Stimulated activated memory B cell treated with anti-CD40 and anti-IgM and Interleukin-4, amounts not matched to agents 10 μg/mL and 1 μg/mL and 100 μg/mL, for 72 hours (primary cell): ENCODE measurements at places on chromosomes 1 and 21.

- H3K27ac ChIP-seq = peak overlapping the region; percentile 90
- H3K4me1 ChIP-seq = peaks cover 92% of the 10 kb centered on the region
- peaks cover 4% of the 10 kb centered on the region for H3K36me3 ChIP-seq
- H3K4me3 ChIP-seq = peak overlapping the region; percentile 48
- H3K27me3 ChIP-seq = no peaks in the 10 kb centered on the region
Measured at GRCh38 chr1:12153181-12153785, 13.5 kb upstream of the TNFRSF1B start.

- H3K4me1 ChIP-seq = no peaks in the 10 kb centered on the region
- no peak overlapping the region for H3K4me3 ChIP-seq
- no peak overlapping the region for H3K27ac ChIP-seq
- H3K36me3 ChIP-seq = no peaks in the 10 kb centered on the region
- no peak for ATAC-seq
- H3K27me3 ChIP-seq = peaks cover 15% of the 10 kb centered on the region
Measured at GRCh38 chr1:5664081-5664768, 328.0 kb downstream of the NPHP4 start.

GRCh38 chr1:230061801-230062200, 5.2 kb upstream of the GALNT2 start:
- no peaks in the 10 kb centered on the region for H3K36me3 ChIP-seq
- H3K27ac ChIP-seq = no peak overlapping the region
- H3K27me3 ChIP-seq = no peaks in the 10 kb centered on the region
- no peak overlapping the region for H3K4me3 ChIP-seq

DNA sequence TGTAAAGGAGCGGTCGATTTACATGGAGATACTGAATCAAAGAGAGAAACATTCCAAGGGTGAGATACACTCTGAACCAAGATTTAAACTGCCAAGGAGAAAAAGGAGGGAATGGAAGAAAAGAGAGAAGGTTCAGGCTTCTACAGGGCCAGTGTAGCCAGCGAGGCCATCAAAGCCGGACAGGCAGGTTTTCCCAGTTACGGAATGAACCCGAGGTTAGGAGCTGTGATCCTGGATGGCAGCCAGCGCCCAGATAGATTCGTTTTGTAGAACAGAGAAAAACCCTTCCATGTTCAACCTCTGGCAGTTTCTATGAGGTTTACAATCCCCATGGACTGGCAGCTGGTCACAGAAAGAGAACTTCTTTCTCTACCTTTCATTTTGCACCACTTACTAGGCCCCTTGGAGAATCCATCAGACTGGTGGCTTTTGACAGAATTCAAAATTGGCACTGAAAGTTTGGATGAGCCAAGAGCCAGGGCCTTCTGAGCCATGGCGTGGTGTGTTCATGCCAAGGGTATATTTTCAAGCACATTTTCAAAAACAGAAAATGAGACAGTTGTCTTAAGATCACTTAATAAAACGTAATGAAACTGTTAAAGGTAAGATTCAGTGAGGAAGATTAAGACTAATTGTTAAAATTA, 171.5 kb downstream of the RUNX1 start:
- H3K4me3 ChIP-seq = no peak overlapping the region
- ATAC-seq = no peak
- peaks cover 33% of the 10 kb centered on the region for H3K4me1 ChIP-seq
- H3K36me3 ChIP-seq = peaks cover 59% of the 10 kb centered on the region

DNA sequence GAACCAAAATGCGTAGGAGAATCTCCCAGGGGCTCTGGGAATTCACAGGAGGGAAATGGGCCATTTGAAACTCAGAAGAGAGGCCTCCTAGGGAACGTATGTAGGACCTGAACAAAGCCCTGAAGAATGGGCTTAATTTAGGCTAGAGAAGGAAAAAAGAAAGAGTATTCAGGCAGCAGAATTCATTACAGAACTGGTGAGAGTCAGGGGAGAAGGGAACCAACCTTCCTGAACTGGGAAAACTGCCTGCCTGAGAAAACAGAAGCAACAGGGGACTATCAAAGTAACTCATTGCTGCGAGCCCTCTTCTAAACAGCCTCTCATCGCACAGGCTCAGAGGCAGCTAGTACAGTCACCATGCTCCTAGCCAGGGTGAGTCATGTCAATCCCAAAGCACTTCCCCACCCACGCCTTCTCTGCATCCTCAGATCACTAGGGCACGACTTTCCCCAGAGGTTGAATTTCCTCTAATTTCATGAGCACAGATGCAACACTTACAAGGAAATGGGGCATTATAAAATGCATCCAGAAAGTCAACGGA, 98.1 kb downstream of the ADSS2 start:
- no peak overlapping the region for H3K27ac ChIP-seq
- H3K27me3 ChIP-seq = peaks cover 15% of the 10 kb centered on the region
- peaks cover 50% of the 10 kb centered on the region for H3K4me1 ChIP-seq

- H3K27ac ChIP-seq = no peak overlapping the region
- no peaks in the 10 kb centered on the region for H3K36me3 ChIP-seq
- peaks cover 7% of the 10 kb centered on the region for H3K27me3 ChIP-seq
- H3K4me1 ChIP-seq = no peaks in the 10 kb centered on the region
- no peak for ATAC-seq
Measured at GRCh38 chr1:67241200-67241746, 66.4 kb upstream of the IL12RB2 start.

DNA sequence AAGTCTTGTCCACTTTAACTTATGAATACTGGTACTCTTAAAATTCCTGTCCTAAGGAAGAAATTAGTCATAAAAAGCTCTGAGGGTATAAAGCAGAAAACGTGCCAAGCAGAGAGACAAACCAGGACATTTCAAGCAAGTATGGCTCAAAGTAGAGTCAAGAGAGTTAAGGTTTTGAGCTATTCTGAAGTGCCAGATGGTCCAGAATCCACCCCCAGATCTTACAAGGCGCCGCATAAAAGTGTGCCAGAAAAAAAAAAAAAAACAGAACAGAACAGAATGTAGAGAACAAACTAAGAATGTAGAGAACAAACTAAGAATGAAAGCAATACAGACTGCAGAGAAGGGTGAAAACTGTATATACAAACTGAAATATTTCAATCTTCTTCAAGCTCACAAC, 12.5 kb downstream of the EPS15 start:
- peak overlapping the region; percentile 98 for H3K27ac ChIP-seq
- peak; percentile 61 for ATAC-seq

DNA sequence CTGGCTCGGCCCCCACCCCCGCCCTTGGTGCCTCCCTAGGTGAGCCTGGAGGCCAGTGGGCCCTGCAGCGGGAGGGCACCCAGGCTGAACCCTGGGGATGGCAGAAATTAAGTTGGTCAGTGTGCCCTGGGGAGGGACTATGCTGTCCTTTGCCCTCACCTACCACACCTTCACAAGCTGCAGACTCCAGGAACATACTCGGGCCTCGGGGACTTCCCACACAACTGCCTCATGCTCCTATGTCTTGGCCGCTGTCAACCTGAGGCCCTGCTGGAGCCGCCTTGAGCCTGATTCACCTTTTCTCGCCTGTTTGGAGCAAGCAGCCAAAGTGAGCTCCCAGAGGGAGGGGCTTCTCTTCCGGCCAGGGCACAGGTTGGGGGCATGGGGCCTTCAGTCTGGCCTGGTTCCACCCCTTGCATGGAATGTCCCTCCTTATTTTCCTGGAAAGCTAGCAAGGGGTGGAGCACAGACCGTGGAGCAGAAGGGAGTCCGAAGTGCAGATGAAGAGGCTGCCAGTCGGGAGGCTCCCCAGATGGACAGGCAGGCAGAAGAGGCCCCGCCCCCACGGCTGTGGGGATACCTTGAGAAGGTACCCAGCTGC, 24.7 kb downstream of the KNCN start:
- no peaks in the 10 kb centered on the region for H3K4me1 ChIP-seq
- H3K27me3 ChIP-seq = peaks cover 69% of the 10 kb centered on the region
- no peak overlapping the region for H3K4me3 ChIP-seq
- no peak for ATAC-seq
- H3K36me3 ChIP-seq = no peaks in the 10 kb centered on the region

DNA sequence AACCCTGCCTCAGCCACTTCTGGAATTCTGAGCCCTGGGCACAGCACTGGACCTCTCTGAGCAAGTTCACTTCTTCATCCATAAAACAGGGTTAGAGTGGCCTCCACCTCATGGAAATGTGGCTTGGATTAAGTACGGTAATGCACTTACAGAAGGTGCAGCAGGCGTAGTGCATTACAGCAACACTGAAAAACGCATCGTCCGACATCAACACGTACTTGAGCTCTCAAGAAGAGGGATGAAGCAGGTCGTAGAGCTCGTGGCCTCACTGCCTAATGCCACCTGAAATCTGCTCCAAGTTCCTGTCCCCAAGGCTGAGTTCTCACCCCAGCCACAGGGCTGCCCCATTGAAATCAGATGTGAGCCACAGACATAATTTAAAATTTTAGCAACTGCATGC, 650.1 kb downstream of the NPHP4 start:
- no peaks in the 10 kb centered on the region for H3K4me1 ChIP-seq
- H3K36me3 ChIP-seq = no peaks in the 10 kb centered on the region
- H3K27me3 ChIP-seq = peaks cover 14% of the 10 kb centered on the region
- no peak overlapping the region for H3K27ac ChIP-seq
- no peak overlapping the region for H3K4me3 ChIP-seq

- H3K36me3 ChIP-seq = no peaks in the 10 kb centered on the region
- ATAC-seq = no peak
- no peak overlapping the region for H3K4me3 ChIP-seq
- H3K27ac ChIP-seq = no peak overlapping the region
Measured at GRCh38 chr1:56173736-56174135, 405.6 kb downstream of the PLPP3 start.

DNA sequence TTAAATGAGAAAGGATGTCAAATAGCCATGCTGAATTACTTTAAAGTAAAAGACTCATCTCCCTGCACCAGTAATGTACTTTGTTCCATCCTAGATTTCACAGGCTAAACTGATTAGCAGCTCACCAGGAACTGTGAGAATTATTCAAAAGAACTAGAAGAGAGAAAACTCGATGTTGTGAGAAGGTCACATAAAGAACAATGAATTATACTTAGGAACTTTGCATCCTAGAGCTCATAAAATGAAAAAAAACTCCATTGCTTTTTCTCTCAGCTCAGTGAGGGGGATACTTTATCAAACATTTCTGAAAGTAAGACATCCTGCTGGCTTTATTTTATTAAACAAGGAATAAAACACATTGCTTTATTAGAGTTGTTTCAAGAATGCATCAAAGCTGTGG, 278.5 kb downstream of the MRPL39 start:
- H3K27ac ChIP-seq = no peak overlapping the region
- H3K36me3 ChIP-seq = no peaks in the 10 kb centered on the region
- ATAC-seq = no peak
- no peaks in the 10 kb centered on the region for H3K27me3 ChIP-seq
- H3K4me3 ChIP-seq = no peak overlapping the region

DNA sequence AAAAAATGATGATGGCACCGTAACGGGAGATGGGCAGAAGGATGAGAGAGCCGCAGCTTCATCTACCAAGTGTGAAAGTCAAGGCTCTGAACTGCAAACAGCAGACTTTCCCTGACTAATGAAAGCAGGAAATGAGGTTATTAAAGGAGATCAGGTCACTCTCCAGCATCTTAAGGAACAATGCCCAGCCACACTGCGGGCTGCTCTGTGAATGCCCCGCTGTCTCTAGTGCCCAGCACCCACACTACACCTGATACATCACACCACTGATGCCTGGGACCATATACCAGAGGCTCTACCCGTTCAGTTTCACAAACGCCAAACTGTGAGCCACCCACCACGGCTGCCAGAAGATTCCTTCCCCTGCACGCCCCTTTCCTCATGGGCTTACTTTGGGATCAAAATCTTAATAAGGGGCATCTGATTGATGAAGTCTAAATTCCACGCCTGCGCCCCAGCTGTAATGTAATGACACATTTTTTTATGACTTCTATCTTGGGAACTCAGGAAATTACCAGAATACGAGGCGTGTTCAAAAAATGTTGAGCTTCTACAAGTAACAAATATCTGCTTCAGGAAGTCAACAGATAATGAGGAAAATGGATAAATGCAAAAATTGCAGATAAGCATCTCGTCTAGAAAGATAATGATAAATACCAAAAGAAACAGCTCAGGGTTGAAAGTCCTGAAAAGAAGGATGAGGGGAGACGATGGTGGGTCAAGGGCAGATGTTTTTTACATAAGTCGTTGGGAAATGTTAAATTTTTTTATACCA, 72.0 kb downstream of the MIS18A start:
- H3K4me3 ChIP-seq = no peak overlapping the region
- peaks cover 6% of the 10 kb centered on the region for H3K36me3 ChIP-seq
- ATAC-seq = no peak

GRCh38 chr21:29508301-29508700, 209.6 kb downstream of the BACH1 start:
- no peak overlapping the region for H3K27ac ChIP-seq
- no peak for ATAC-seq
- H3K36me3 ChIP-seq = peaks cover 41% of the 10 kb centered on the region
- H3K4me1 ChIP-seq = peaks cover 13% of the 10 kb centered on the region
- no peak overlapping the region for H3K4me3 ChIP-seq
- H3K27me3 ChIP-seq = no peaks in the 10 kb centered on the region

DNA sequence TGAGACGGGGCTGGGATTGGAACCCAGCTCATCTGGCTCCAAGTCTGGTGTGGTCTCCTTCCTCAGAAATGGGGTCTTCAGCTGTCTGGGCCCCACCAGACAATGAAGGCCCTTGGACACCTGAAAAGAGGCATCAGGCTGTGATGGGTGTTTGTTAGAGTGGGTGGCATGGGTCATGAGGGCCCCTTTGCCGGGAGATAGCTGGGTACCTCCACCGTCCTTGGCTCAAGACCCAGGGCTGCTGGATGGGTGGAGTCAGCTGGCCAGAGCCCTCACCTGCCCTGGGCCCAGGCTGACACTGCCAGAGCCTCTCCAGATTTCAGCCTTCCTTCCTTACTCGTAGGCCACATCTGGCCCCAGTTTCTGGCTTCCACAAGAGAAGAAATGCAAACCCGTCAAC, 13.4 kb upstream of the TTC22 start:
- no peak for ATAC-seq
- H3K36me3 ChIP-seq = no peaks in the 10 kb centered on the region
- no peaks in the 10 kb centered on the region for H3K27me3 ChIP-seq
- peaks cover 6% of the 10 kb centered on the region for H3K4me1 ChIP-seq

DNA sequence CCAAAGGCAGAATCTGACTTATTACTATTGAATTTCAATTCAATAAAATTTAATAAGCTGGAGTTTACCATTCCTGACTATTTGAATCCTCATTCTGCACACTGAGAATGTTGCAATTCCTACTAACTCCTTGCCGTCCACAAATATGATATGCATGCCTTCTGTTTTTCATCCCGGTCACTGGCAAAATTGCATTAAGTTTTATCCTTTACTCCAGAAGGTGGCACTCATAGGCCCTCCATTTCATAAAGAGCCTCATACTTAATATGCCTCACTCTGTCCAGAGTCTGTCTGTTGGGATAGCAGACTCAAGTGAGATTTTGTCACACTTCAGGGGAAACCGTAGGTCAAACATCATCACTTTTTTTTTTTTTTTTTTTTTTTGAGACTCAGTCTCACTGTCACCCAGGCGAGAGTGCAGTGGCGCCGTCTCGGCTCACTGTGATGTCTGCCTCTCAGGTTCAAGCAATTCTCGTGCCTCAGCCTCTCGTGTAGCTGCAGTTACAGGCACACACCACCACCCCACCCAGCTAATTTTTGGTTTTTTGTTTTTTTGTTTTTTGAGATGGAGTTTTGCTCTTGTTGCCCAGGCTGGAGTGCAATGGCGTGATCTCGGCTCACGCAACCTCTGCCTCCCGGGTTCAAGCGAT, 27.3 kb downstream of the F11R start:
- H3K4me3 ChIP-seq = no peak overlapping the region
- no peak overlapping the region for H3K27ac ChIP-seq
- no peaks in the 10 kb centered on the region for H3K27me3 ChIP-seq
- peaks cover 18% of the 10 kb centered on the region for H3K4me1 ChIP-seq

- no peaks in the 10 kb centered on the region for H3K36me3 ChIP-seq
- no peaks in the 10 kb centered on the region for H3K4me1 ChIP-seq
- no peak overlapping the region for H3K27ac ChIP-seq
- no peak for ATAC-seq
- peaks cover 4% of the 10 kb centered on the region for H3K27me3 ChIP-seq
Measured at GRCh38 chr1:117180147-117180967, 30.4 kb downstream of the VTCN1 start.
